Fibroblast of skin of right biceps (primary cell): ENCODE measurements at places on chromosomes 11 and 22.
A peak's percentile ranks its signal among the peaks of the same experiment; 100 is the strongest.

GRCh38 chr11:111978028-111978771 is 41.1 kb downstream of the DIXDC1 start:
- peak; percentile 76 for DNase-seq

DNA sequence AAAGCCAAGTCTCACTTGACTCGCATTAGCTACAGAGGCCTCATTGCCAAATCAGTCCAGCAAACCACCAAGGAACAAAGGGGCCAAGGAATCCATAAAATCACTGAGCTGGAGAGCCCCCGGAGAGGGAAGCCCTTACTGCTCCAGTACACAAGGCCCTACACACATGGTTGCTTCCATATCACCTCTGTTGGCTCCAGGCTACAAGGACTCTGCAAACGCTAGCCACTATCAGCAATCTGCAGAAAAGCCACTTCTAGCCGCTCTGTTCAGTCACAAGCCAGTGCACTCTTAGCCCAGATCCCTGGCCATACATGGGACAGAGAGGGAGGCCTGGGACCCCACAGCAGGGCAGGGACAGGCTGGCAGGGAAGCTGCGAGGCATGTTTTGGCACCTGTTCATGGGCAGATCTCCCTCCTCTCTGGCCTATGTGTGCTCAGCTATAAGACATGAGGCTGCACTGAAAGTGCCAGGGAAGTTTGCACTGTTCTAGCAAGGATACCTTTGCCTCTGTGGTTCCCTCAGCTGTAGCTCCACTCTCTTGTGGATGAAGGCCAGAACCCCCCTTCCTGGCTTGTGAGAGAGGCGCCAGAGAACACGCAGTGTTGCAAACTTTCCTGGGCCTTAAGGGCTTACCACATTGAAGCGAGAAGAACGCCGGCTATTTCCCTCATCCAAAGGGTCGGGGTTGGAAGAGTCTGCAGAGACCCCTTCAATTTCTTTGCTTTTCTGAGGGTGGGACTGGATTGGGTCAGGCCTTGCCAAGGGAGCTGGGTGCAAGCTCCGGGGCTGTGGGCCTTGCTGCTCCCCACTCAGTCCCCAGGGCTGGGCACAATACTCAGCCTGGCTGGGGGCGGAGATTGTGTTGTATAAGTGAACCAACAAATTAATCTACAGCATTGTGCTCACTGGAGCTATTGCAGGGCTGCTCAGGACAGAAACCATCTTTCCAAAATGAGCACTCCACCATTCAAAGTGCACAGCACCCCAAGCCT is 108.7 kb upstream of the PITPNB start:
- no peak for DNase-seq

GRCh38 chr11:27864091-27864491 is 163.8 kb upstream of the BDNF start:
- peak; percentile 41 for DNase-seq

- DNase-seq: no peak
Measured at GRCh38 chr11:35216962-35217678, 78.1 kb downstream of the CD44 start.

DNA sequence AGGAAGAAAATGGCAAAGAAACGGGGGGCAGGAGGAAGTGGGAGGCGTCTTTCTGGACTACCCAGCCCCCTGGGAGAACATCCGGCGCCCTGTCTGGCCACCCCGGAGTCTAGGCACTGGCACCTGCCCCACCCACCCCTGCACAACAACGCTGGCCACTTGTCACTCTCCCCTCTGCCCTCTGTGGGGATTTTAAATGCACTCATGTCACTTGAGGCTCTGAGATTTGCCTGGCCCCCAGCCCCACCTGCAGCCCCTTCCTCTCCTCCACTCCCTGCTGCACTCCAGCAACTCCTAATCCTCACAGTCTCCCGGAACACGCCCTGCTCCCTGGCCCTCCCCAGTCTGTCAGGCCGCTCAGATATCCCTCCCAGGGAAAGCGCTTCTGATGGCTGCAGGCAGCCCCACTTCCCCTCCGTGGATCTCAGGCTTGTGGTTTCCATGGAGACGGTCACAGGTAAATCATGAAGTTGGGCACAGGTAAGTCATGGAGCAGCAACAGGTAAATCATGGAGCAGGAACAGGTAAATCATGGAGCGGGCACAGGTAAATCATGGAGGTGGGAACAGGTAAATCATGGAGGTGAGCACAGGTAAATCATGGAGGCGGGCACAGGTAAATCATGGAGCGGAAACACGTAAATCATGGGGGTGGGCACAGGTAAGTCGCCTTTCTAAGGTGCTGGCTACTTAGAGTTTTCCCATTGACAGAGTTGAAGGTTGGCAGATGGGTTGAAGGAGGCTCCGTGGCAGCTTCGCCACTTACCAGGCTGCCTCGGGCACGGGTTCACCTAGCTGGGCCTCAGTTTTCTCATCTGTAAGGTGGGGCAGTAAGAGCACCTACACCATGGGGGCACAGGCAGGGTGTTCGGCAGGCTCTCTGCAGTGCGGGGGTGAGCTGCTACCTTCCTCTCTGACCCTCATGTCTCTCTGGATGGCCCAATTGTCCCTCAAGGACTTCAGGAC is 79.0 kb upstream of the SHISAL1 start:
- no peak for DNase-seq

DNA sequence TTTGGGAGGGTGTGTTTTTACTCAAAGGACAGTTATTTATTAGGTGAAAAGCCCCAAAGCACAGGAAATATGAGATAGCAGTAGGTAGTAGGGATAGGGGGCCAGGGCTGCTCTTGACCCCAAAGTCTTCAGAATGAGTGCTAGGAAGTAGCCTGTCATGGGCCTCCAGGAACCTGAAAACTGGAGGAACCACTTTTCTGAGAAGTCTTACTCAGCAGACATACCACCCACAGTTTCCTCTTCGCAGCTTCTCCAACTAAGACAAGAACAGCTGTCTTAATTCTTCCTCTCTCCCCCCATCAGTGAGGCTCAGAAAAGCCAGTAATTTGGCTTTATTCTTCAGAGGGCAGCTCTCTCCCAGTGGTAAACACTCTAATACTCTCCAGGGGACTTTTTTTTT is 84.0 kb upstream of the CTSC start:
- DNase-seq: peak; percentile 20

DNA sequence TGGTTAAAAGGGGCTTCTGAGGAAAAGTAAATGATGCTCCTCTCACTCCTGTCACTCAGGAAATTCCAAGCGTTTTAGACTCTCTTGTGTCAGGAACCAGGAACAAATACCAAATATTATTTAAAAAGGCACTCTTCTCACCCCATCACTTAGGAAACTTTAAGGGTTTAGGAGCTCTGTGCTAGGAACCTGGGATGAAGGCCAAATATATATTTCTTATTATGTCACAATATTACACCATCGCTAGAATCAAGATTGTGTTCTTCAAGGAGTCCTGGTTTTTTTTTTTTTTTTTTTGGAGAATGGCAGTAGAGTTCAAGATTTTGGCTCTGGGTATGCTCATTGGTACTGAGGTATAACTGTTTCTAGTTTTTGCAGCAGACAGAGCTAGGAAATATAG is 79.0 kb upstream of the HEPHL1 start:
- DNase-seq: no peak

GRCh38 chr11:22510010-22510409 is 115.6 kb downstream of the FANCF start:
- DNase-seq: peak; percentile 18

DNA sequence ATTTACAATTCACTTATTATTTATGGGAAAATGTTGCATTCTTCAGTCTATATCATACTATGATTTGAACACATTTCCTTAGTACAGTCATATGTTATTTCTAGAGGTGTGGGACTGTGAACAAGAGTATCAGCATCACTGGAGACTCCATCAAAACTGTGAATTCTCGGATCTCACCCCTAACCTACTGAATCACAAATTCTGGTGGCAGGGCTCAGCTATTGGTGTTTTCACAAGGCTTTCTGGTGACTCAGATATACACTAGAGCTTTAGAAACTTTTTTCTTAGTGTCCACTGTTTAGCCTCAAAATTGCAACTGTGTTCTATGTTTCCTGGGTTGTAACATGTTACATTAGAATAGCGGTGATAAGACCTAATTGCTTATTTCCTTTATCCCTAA is 352.9 kb upstream of the DDI1 start:
- peak; percentile 76 for DNase-seq

GRCh38 chr11:115699733-115700132 is 195.5 kb upstream of the CADM1 start:
- DNase-seq: peak; percentile 96

DNA sequence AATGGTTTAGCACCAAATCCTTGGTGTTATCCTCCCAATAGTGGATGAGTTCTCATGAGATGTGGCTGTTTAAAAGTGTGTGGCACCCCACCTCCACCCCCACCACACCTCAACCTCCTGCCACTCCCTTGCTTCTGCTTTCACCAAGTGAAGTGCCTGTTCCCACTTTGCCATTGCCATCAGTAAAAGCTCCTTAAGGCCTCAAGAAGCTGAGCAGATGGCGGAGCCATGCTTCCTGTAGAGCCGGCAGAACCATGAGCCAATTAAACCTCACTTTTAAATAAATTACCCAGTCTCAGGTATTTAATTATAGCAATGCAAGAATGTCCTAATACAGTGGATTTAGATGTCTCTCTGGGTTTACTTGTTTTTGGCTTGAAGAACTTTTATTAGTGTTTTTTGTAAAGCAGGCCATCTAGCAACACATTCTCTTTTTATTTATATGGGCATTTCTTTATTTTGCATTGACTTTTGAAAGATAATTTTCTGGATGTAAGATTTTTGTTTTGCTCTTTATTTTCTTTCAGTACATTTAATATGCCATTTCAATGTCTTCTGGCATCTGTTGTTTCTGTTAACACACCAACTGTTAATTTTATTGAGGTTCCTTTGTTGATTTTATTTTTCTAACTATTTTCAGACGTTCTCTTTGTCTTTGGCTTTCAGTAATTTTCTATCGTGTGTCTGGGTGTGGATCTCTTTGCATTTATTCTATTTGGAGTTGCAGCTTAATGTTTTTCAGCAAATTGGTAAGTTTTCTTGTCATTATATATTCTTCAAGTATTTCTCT is 724.5 kb upstream of the CNTN5 start:
- DNase-seq: no peak

- DNase-seq: no peak
Measured at GRCh38 chr11:4991060-4991459, 3.6 kb upstream of the OR51L1 start.

DNA sequence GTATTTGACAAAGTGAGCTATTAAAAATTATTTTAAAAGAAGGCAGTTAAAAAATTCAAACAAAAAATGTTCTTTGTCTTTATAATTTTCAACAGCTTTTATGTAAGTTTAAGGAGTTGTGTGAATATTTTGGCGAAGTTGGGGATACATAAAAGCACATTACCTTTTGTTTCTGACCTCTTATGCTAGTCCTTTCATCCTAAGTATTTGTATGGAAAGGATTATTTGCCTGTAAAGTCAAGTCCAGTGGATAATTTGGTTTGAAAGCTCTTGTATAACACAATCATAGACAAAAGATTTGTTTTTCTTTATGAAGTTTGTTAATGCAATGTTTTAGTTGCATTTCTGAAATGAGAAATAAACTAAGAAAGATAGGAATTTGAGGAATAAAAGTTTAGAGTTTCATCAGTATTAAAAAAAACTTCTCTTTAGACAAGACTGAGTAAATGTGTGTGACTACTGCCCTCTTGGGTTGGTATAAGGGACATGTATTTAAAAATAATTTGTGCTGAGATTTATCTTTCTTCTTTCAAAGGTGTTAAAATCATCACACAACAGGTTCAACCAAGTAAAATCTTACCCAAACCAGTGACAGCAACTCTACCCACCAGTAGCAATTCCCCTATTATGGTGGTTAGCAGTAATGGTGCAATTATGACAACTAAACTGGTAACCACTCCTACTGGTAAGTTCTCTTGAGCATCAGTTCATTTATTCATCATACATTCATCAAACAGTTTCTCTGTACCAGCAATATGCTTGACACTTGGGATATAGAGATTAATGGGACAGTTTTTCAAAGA is 68.2 kb downstream of the EMSY start:
- peak; percentile 43 for DNase-seq

DNA sequence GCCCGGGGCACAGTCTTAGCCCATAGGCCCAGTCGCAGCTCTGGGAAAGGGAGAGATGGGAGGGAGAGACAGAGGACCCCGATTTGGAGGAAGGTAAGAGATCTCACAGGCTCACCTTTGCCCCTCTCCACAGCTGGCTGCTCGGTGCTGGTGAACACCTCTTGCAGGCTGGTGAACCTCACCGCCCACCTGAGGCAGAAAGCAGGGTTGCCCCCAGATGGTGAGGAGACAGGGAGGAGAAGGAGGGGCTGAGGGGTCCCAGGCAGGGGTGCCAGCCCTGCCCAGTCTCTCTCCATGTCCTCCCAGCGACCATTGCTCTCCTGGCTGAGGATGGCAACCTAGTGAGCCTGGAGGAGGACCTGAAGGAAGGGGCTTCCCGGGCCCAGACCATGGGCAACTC is 1.2 kb downstream of the C22orf15 start:
- no peak for DNase-seq

- no peak for DNase-seq
Measured at GRCh38 chr22:44671742-44672141, 30.3 kb upstream of the PRR5 start.

DNA sequence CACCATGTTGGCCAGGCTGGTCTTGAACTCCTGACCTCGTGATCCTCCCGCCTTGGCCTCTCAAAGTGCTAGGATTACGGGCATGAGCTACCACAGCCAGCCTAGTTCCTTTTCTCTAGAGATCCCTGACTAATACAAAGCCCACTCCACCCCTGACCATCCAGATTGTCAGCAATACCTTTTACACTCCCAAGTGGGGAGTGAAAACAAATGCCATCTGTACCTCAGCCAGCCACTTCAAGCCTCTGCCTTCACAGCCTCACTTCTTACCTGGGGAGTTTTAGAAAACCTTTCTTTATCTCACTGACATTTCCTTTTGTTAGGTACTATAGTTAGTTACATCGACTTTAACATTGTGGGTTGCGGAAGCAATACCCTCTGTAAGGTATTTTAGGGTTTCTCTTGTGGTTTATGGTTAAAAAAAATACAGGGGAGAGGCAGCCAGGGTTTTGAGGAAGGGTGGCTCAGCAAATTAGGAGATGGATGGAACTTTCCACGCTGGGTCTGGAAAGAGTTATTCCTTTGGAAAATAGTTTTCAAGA is 8.9 kb downstream of the TOM1 start:
- no peak for DNase-seq

- no peak for DNase-seq
Measured at GRCh38 chr11:83102834-83103233, 31.1 kb upstream of the RAB30 start.

DNA sequence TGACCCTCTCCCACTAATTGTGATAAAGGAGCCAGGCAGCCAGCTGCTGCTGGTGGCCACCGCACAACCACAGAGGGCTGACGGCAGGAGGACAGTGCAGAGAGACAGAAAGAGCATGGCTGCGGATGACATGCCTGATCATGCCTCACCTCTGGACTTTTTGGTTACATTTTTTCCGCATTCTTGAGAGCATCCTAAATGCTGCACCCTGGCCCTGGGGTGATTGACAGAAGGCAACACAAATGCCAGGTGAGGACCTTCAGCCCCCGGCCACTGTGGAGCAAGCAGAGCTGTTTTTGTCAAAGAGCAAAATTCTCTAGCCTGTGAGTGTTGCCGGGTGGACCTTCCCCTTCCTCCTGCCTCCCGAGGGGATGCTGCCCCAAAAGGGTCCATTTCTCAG is 78.5 kb downstream of the RPS6KA4 start:
- DNase-seq: no peak

GRCh38 chr22:48574776-48575617 is 1252.7 kb downstream of the BRD1 start:
- DNase-seq: peak; percentile 77
